ENCODE measurements at places on chromosomes 16 and 17.
A peak's percentile ranks its signal among the peaks of the same experiment; 100 is the strongest.

DNA sequence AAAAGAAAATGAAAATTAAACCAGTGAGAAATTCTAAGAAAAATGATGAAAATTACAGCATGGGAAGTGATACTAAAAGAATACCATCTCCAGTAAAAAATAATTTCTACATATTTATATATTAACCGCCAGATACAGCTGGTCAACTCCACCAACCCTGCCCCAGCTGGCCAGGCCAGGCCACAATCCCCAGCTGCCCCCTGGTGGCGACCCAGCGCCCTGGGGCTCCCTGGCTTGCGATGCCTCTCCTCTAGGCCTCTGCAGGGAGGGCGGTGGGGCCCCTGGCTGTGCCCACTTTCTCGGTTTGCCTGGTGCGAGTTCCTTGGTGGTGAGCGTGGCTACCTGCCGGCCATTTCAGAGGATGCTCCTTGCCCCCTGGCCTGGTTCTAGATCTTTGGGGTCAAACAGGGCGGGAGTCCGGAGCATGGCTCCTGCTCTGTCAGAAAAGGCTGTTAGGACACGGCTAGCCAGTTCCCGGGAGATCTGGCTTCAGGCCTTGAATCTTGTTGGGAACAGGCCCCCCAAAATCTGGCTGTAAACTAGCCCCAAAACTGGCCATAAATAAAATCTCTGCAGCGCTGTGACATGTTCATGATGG lies 14.5 kb downstream of the GLIS2 start:
- peak; percentile 62 for DNase-seq

GRCh38 chr17:64135000-64135399 lies 5.1 kb upstream of the ERN1 start:
- no peak for DNase-seq

DNA sequence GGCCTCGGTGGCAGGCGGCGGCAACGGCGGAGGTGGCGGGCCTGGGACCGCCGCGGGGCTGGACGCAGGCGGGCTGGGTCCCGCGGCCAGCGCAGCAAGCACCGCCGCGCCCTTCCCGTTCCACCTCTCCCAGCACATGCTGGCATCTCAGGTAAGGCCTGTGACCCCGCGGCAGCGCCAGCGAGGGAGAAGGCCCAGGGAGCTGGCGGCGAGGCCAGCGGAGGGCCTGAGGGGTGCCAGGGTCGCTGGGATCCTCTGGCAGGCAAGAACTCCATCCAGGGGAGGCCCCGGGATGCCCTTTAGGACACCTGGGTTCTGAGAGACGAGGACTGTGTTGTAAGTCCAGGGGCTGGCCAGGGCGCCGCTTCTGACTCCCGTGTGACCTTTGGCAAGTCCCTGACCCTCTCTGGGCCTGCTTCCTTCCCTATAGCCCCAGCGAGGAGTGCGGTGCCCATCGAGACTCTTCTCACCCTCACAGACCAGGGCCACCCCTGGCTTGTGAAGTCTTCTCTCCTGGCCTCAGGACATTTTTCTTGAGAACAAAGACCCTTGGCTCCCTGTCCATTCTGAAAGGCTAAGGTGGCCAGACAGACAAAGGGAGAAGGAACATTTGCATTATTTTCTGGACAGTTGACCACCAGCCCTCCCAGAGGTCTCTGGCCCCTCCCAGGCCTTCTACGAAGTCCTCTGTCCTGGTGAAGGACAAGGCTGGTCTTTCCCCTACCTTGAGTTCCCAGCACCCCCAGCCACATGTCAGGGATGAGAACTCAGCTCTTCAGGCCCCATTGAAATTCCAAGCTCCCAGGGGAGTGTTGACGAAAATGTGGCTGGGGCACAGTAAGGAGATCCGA lies 6.3 kb downstream of the TBX2 start:
- no peak for DNase-seq

- no peak for DNase-seq
These were observed 224.0 kb upstream of the CDH13 start for GRCh38 chr16:82402665-82403218.

- DNase-seq = no peak
These were observed 12.2 kb downstream of the MPHOSPH6 start for GRCh38 chr16:82157836-82158235.

DNA sequence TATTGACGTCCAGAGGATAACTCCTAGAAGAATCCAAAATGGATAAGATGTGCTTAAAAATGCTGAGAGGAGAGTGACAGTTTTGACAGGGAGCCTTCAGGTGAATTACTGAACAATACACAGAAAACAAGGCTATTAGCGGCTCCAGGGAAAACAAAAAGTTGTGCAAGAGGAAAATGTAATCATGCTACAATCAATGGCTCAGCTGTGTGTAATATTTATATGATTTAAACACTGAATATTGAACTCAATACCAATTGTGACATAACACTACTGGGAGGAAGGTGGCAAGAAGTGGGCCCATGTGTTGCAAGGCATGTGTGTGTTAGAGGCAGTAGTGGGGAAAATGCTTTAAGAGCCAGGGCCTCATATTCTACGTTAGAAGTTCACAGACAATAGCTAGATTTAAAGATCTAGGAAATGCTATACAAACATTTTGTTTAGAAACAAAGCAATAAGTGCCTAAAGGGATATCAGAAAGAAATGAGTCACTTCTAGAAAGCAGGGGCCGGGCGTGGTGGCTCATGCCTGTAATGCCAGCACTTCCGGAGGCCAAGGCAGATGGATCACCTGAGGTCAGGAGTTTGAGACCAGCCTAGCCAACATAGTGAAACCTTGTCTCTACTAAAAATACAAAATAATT lies 253.2 kb upstream of the IRX5 start:
- DNase-seq = no peak

GRCh38 chr16:72978212-72978611 lies 69.7 kb downstream of the ZFHX3 start:
- no peak for DNase-seq

Measured in AML-193 (cell line).